ENCODE measurements at places on chromosomes 16 and 17.

DNA sequence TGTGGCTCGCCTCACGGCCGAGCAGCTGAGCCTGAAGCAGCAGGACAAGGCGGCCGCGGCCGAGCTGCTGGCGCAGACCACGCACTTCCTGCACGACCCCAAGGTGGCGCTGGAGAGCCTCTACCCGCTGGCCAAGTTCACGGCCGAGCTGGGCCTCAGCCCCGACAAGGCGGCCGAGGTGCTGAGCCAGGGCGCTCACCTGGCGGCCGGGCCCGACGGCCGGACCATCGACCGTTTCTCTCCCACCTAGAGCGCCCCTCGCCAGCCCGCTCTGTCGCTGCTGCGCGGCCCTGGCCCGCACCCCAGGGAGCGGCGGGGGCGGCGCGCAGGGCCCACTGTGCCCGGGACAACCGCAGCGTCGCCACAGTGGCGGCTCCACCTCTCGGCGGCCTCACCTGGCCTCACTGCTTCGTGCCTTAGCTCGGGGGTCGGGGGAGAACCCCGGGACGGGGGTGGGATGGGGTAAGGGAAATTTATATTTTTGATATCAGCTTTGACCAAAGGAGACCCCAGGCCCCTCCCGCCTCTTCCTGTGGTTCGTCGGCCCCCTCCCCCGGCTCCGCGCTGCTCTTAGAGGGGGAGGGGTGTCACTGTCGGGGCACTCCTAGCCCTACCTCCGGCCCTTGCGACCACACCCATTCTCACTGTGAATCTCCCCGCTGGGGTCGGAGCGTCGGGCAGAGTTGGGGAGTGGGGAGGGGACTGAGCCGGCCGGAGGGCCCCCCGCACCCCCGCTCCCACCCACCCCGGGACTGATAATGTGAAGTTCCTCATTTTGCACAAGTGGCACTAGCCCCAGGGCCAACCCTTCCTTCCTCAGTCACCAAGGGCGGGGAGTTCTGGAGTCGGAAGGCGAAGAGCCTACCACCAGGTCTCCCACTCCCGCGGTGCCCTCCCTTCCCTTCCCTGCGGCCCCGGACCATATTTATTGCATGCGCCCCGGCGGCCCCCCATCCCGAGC lies 4.0 kb downstream of the HIC1 start:
- DNase-seq, result no peak

GRCh38 chr16:13342675-13343074 lies 441.3 kb downstream of the SHISA9 start:
- no peak for DNase-seq

DNA sequence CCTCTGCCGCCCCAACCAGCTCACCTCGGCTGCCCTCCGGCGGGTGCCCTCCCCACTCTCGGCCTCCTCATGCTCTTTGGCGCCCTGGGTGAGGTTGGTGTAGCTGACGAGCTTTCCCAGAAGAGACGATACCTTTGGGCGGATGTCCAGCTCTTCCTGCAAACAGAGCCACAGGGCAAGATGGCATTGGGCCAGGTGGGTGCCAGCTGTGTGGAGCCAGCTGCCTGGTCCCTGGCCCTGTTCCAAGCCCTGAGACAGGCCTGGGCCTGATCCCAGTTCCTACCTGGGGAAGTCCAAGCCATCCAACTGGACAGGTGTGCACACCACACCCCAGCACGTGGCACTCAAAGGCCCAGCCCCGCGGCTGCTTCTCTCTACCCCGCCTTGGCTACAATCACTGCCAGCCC lies 6.9 kb downstream of the SLC12A4 start:
- DNase-seq, result no peak

DNA sequence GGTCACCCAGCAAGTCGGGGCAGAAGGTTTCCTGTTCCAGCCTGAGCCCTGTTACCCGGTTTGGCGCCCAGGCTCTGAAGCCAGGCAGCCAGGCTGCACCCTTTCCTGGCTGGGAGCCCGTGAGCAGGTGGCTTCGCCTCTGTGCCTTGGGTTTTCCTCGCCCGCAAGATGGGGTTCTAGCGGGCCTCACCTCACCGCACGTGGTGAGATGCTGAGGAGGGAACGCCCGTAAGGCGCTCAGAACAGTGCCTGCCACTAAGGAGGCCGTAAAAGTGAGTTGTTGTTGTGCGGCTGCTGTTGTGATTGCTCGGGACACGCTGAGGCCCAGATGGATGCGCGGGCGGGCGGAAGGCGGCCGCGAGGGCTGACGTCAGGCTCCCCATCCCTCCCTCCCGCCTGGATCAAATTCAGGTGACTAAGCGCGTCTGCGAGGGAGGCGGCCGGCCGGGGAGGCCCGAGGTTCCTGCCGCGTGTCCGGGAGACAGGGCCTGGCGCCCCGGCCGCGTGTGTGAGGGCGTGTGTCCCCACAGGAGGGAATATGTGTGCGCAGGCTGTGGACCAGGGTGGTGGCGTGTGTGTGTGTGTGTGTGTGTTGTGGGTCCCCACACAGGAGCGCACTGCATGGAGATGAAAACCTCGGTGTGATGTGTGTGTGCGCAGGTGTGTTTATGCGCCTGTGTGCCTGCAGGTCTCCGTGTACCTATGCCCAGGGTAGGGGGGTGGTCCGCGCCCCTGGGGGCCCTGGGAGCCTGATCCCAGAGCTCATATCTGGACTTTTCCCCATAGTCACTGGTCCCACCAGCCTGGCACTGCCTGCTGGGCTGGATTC lies 4.3 kb downstream of the CAMKK1 start:
- peak; percentile 91 for DNase-seq

DNA sequence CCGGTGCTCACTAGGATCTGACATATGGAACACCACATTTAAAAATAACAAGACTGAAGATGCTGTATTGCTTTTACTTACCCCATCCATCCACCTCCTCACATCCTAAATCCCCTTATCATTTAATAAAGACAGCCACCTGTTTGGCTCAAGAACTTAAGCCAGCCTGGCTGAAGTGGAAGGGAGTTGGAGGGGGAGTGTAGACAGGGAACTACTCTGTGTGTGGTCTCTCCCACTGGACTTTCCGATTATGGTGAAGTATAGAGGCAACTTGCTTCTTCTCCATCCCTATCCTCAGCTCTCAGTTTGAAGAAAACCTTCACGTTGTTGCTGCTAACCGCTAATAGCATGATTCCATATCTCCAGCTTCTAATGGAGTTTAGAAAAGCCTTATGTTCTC lies 313.4 kb downstream of the CDH11 start:
- DNase-seq, result no peak

All from Caki2 (cell line).